ENCODE measurements at places on chromosomes 7 and 10.

GRCh38 chr10:31617133-31617532 is 298.1 kb downstream of the ZEB1 start:
- DNase-seq: no peak

- DNase-seq: no peak
Measured at GRCh38 chr10:77240041-77240652, 397.5 kb downstream of the KCNMA1 start.

- peak; percentile 94 for DNase-seq
Measured at GRCh38 chr10:683448-684071, 5.9 kb downstream of the DIP2C start.

DNA sequence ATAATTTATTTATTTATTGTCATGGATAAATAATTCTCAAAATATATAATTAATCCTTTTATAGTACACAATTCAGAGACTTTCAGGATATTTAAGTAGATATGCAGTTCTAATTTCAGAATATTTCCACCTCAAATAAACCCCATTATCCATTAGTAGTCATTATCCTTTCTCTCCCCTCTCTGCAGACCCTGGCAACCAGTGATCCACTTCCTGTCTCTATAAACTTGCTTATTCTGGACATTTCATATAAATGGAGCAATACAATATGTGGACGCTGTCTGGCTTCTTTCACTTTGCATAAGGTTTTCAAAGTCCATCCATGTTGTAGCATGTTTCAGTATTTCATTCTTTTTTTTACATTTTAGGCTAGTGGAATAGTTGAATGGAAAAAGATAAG is 230.2 kb downstream of the FZD1 start:
- DNase-seq: no peak
